ENCODE measurements at places on chromosomes 2 and 18.

GRCh38 chr2:71629771-71630453 is 176.6 kb downstream of the DYSF start:
- DNase-seq = no peak

- DNase-seq = no peak
These were observed 544.8 kb downstream of the ARHGAP15 start for GRCh38 chr2:143674051-143674450.

DNA sequence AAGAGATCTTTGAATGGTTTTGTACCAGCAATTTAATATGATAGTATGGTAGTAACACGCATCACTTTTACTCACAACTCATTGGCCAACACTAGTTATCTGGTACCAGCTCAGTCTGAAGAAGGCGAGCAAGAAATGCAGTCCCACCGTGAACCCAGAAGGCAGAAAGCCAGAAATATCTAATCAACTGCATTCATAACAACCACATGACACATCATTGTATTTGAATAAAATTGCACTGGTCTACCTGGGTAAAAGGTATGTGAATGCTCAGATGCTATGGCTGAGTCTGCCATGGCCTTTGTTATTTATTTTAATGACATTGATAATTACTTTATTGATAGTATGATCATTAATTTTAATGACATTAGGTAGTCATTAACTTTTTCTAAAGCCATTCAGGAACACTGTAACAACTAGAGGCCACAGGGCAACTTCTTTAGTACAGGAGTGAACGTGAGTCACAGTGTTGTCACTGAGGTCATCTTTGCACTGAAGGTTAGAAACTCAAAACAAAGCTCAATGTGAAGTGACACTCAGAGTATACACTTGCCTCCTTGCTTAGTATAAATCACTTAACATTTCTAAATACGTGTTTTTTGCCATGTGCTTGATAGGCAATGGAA is 475.6 kb upstream of the TNP1 start:
- DNase-seq = no peak

- no peak for DNase-seq
These were observed 927.8 kb upstream of the NRXN1 start for GRCh38 chr2:51959696-51960095.

DNA sequence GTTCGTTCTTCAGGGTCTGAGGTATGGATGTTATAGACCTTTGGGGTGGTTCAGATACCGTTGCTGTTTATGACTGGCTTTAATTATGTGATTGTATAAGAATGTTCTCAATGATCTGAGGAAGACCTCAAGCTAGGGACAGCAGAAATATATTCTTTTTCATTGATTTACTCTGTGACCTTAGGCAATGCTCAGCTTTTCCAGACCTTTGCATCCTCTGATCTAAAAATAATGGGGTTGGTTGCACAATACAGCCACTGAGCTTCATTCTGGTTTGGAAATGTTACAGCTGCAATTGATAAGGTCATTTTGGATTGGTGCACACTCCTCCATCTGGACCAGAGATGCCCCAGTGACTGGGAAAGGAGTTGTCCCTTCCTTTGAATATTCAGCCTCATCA is 17.2 kb upstream of the CABYR start:
- no peak for DNase-seq

DNA sequence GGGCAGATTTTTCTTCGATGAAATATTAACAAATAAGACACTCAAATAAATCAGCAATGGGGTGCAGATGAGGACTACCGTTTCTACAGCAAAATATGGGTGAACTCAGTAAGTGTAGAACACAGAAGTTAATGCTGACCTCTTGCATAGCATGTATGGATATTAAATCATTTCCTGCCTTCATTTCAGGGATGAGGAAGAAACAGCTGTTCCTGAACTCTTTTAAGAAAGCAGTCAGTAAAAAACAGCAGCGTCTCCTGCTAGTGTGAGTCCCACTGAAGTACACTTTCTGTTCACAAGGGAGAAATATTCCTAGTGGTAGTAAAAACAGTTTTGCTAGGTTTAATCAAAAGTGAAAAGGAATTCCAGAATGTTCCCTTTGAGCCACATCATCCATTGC is 379.0 kb downstream of the ZEB2 start:
- no peak for DNase-seq

GRCh38 chr18:36153771-36154170 is 24.1 kb downstream of the ELP2 start:
- DNase-seq = no peak

All from stomach (tissue), 19 donors.